ENCODE measurements at places on chromosomes 3 and 15. TPM values are rescaled to one million over a fixed set of nuclear protein-coding genes. Genes with fewer than 3 reads are reported as not detected.

DNA sequence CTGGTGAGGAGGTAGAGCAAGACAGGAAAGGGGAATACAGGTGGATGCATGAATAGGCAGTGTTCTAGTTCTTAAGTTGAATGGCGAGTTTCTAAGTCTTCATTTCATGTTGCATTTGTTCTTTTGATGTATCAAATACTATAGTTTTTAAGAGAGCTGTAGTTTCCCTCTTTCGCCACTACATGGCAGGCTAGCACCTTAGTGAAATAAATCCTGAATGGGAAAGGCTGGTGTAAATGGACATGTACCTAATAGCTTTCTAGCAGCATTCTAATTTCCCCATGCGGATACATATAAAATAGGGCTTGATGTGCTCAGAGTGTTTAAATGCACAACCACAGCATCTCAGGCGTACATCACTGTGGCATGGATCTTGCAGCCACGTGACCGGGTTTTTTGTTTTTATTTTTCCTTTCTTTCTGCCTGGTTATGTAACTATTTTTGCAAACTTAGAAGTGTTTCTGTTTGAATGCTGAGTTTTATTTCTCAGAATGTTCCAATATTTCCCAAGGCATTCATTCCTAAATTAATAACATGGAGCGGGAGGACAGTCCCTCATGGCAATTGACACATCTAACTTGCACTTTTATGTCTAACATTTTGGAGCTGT lies 23.5 kb upstream of the CLN6 start:
- peak; percentile 47 for DNase-seq

DNA sequence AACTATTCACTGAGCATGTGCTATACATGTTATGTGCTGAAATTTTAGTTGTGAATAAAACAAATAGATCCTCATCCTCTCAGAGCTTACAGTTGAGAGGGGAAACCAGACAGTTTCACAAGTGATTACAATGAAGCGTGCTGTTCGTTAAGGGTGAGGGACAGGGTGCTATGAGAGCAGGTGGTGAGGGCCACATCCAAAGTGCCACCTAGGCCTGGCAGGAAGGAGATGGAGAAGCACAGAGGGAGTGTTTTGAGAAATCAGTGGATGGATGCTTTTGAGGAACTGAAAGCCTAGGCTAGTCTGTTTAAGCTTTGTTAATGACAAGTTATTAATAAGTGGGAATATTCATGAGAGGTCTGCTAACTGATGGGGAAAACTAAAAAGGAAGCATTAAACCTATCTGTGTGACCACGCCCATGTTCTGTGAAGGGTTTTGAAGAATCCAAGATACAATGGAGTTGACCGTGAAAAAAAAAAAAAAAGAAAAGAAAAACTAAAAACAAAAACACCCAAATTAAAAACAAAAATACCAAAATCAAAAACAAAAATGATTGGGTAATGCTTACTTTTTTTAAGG lies 7.3 kb downstream of the MCTP2 start:
- DNase-seq = no peak

DNA sequence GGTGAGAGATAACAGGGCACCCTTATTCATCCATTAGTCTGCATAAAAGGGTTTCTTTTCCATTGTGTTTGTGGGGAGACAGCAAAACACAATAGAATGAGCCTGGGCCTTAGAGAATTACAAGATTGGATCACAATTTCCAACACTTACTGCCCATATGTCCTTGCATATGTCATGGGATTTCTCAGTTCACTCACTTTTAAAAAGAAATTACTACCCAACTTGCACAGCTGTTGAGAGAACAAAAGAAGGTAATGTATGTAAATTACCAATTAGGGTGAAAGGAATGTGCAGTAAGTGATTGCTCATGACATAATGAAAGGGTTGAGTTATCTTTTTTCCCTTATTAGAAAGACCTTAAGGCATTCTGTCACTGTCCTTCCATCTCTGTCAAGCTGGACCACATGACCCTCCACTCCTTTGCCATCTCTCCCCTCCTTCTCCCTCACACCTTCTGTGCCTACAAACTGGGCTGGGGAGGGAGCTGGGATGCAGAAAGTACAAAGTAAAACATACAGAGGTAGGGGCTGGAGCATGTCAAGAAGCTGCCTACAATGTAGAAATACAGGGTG lies 244.2 kb downstream of the ZMAT3 start:
- no peak for DNase-seq

DNA sequence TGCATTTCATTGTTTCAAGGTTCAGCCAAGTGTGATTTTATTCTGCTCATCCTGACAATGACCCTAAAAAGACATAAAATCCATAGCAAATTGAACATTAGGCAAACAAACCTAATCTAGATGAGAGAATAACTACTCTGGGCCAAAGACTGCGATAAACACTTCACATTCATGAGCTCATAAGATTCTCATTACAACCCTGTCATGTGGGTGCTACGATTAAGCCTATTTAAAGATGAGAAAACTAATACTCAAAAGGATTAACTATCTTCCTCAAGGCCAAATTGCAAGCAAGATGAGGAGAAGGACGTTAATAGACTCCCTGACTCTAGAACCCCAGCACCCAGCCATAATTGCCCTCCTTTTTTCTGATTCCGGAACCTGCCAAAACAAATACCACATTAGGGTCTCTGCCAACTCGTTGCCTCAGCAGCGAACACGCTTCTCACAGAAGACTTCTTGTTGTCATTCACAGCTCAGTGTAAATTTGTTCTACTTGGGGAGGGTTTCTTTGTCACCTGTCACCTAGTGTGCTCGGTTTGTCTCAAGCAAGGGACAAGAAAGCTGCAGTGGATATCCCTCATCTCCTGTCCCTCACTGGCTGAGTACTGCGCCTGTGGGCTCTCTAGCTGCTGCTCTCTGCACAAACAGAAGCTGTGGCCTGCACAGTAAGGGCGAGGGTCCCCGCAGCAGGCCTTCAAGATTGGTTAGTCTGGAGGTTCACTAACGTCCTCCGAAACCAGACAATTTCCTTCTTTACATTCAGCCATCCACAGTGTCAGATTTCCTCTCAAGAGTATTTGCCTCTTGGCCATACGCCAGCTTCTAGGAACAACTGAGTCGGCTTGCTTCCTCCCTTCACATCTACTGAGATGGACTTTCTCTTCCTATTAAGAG lies 200.0 kb upstream of the UBE2E2 start:
- no peak for DNase-seq

Gene MESP2
- total RNA-seq = 0.43 TPM
